ENCODE measurements at places on chromosomes 2 and 18.
A peak's percentile ranks its signal among the peaks of the same experiment; 100 is the strongest.

- DNase-seq = peak; percentile 12
Observed at GRCh38 chr2:10303181-10303693, 533 bp downstream of the HPCAL1 start.

DNA sequence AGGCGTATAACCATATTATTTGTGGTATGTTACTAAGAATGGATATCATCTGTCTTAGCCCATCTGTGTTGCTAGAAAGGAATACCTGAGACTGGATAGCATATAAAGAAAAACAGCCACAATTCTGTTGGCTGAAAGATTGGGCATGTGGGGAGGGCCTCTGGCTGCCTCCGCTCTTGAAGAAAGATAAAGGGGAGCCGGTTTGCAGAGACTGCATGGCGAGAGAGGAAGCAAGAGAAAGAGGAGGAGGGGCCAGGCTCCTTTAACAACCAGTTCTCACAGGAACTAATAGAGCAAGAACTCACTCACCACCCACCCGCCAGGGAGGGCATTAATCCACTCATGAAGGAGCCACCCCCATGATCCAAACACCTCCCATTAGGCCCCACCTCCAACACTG is 29.2 kb upstream of the UXS1 start:
- no peak for DNase-seq

GRCh38 chr2:60331115-60331809 is 222.2 kb downstream of the BCL11A start:
- no peak for DNase-seq

DNA sequence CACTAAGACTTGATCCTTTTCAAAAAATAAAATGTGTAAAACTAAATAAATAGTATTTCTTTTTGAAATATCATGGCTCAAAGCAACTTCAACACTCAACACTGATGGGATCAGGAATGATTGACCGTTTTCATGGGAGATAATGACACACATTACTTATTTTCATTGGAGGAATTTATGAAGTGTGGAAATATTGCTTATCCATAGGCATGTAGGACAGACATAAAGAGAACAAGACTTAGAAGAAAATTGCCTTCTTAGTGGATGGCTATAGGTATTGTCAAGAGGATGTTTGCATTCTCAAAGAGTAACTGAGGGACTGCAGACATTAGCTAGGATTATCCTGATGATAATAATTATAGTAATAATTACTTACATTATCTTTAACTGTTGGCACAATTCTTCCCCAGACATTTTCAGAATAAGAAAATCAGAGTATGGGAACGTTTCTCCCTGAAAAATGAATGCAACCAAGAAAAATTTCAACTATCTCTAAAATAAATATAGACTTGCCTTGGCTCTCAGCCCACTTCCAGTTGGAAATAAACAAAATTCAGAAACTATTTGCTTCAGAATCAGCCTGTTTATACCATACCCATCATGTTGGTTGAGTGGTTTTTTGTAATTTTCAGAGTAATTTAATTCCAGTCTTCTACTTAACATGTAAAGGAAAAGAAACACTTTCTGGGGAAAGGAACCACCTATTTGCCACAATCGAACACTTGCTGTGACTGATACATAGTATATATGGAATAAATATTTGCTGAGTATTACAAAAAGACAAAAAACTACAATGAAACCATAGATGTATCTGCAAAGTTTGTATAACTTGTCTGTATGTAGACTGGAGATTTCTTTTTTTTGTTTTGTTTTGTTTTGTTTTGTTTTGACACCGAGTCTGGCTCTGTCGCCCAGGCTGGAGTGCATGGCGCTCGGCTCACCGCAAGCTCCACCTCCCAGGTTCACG is 165.7 kb downstream of the TMX3 start:
- DNase-seq = no peak

GRCh38 chr18:43414006-43414405 is 136.7 kb upstream of the SYT4 start:
- no peak for DNase-seq

- DNase-seq = no peak
Observed at GRCh38 chr2:200773083-200773482, 38.6 kb upstream of the BZW1 start.

- DNase-seq = no peak
Observed at GRCh38 chr2:121898483-121898882, 143.0 kb downstream of the TSN start.

- DNase-seq = no peak
Observed at GRCh38 chr2:224671731-224672130, 44.4 kb downstream of the CCDC195 start.

- DNase-seq = no peak
Observed at GRCh38 chr2:224776795-224777558, 60.8 kb upstream of the CCDC195 start.

- DNase-seq = no peak
Observed at GRCh38 chr18:13893418-13893760, 21.9 kb downstream of the MC2R start.

DNA sequence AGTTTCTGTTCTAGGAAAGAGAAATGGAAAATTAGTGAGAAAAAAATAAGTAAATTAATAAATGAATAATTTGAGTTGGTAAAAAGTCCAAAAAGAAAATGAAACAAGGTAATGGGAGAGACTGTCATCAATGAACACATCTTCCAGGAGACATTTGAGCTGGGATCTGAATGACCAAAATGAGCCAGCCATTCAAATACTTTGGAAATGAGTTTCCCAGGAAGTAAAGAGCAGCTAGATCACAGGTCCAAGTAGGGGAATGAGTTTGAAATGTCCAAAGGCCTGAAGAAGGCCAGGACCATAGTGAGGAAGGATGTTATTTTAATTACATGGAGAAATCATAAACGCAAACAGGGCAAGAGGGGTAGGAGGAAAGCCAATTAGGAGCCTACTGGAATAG is 6.6 kb upstream of the DNAH7 start:
- no peak for DNase-seq

DNA sequence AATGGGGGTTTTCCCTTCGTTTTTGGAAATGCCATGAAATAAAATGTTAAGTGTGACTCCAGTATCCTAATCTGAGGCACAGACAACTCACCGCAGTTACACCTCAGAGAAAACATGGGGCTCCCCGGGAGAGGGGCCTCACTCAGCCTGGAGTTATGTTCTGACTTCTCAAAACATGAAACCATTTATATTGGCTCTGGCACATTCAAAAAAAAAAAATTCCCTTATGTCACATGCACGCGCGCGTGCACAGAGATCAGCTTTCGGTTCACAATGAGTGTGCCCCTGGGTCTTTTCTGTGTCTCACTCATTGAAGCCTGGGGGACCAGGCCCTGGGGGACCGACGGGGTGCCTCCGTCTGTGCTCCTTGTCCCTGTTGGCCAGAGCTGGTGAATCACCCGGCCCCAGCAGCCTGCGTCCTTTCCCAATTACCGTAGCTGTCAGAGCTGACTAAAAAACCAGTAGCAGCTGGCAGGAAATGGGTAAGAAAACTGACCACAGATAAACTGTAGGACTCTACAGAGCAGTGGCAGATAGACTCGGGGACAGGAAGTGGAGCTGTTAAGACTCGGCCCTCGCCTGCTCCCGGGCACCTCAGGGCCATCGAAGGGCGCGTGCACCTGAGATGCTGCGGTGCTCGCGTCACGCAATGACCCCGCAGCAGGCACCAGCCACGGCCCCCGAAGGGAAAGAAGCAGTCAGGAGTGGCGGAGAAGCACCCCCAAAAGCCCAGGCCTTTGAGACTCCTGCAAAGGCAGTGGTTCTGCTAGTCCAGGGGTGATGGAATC is 138.3 kb upstream of the ID2 start:
- peak; percentile 58 for DNase-seq

- DNase-seq = no peak
Observed at GRCh38 chr2:230694241-230694640, 18.4 kb upstream of the CAB39 start.

DNA sequence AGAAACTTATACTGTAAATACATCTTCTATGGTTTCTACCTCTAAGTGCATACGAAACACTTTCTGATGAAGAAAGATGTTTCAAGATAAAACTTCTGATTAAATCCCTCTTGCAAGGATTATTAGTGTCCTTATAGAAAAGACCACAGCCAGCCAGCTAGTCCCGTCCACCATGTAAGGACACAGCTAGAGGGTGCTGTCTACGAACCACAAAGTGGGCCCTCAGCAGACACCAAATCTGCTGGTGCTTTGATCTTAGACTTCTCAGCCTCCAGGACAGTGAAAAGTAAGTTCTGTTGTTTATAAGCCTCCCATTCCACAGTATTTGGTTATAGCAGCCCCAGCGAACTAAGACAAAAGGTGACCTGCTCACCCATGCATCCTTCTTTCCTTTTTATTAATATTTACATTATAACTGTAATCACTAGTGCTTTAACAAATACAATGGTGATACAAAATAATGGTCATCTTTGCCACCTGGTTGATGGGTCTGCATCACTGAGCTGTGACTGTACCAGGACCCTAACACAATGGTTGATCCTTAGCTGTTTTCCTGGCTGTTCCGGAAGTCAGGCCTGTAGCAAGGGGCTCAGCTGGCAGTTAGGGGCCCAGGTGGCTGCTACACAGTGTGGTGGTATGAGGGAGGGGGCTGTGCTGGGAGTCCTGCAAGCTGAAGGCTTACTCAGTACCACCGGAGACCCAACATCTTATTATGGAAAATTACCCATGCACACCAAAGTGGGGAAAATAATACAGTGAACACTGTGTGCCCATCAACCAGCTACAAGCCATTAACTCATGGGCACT is 108.5 kb upstream of the SMAD7 start:
- DNase-seq = no peak

DNA sequence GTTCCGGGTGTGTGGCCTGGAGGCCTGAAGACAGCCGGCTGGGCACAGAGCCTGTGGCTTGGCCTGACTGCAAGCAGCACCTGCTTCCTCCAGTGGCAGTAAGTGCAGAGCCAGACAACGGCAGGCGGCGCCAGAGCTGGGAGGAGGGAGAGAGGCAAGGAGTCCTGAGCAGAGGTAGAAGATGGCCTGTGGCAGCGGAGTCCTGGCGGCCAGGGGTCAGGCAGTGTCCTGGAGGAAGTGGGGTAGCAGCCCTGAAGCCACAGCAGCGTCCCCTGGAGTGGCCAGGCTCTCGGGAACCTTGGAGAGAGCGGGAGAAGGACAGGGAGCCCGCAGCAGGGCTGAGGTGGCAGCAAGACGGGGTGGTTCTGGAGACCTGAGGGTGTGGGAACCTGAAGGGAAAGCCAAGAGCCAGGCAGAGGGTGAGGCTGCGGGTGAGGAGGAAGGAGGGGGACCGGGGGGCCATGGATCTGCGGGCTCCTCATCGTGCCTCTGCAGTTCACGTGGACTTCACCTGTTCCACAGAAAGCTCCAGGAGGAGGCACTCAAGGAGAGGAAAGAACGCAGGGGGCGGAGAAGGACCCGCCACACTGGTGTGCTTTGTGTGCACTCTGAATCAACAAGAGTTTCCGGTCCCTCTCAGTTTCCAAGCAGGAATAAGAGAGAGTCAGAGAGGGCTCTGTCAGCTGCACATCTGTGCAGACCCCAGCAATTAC is 85.9 kb downstream of the USP40 start:
- no peak for DNase-seq

- DNase-seq = no peak
Observed at GRCh38 chr2:240379089-240379636, 56.3 kb upstream of the GPC1 start.

DNA sequence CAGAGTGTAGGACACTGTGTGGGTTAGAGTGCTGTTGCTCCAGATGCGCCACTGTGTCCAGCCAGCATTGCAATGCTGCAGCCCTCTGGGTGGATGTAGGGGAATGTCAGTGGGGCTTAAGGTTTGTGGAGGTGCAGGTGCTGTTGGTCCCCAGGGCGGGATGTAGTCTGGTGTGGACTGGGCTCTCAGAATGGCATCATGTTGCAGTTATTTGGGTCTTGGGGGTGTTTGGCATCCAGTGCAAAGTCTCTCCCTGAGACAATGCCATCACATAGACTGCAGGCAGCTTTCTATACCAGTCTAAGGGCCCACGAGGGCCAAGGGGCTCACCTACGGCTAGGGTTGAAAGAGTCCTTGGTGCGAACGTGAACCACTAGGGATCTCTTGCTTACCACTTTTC is 275.3 kb downstream of the SOX11 start:
- DNase-seq = no peak

DNA sequence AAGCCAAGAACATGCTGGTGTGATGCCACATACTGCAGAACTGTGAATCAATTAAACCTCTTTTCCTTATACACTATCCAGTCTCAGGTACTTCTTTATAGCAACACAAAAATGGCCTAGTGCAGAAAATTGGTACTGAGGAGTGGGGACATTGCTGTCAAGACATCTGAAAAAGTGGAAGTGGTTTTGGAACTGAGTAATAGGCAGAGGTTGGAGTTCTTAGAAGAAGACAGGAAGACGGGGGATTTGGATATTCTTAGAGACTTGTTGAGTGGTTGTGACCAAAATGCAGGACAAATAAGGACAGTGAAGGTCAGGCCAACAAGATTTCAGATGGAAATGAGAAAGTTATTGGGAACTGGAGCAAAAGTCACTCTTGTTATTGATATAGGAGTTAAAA is 31.3 kb upstream of the CDH2 start:
- DNase-seq = no peak

GRCh38 chr2:85999061-85999831 is 106.4 kb downstream of the POLR1A start:
- no peak for DNase-seq

GRCh38 chr2:179558010-179558934 is 293.6 kb upstream of the SESTD1 start:
- no peak for DNase-seq

DNA sequence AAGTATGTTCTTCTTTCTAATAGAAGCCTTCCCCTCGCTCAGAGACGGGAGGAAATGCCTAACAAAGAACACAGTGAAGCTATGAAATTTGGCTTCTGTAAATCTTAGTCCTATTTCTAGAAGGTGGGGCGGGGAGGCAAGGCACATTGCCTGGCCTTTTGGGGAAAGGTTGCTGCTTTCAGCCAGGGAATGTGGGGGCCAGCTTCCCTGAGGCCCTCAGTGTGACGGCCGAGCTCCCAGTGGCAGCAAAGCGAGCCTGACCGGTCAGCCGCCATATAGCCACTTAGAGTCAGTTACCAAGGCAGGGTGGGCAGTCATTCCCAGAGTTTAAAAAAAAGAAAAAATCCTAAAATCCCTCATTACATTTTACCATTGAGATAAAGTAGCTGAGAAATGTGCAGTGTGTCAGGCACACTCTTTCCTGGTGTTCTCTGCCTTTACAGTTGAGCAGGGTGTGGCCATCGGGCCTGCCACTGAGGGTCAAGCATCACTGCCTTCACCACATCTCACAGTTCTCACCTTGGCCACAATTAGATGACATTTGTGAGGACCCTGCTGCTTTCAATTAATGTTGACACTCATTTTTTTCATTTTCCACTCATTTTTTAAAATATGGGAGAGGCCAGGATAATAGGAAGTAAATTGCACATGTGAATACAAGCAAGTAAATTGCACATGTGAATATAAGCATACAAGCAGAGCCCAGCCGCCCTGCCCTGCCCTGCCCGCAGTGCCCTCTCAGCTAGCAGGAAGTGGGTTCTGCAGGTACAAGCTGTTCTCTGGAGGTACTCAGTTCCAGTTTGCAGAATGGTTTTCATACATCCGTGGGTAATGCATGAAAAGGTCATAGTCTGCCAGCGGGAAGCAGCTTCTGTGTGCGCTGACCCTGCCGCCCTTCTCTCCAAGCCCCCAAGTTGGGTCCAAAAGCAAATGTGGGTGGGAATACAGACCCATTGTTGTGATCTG is 76.9 kb downstream of the WDSUB1 start:
- DNase-seq = peak; percentile 12

Measured in stimulated activated CD4-positive, alpha-beta T cell treated with anti-CD3 and anti-CD28 coated beads, Interleukin-4, amount 100 ng/mL, for 48 hours (primary cell).